ENCODE measurements at places on chromosomes 1 and 21.
A peak's percentile ranks its signal among the peaks of the same experiment; 100 is the strongest.

DNA sequence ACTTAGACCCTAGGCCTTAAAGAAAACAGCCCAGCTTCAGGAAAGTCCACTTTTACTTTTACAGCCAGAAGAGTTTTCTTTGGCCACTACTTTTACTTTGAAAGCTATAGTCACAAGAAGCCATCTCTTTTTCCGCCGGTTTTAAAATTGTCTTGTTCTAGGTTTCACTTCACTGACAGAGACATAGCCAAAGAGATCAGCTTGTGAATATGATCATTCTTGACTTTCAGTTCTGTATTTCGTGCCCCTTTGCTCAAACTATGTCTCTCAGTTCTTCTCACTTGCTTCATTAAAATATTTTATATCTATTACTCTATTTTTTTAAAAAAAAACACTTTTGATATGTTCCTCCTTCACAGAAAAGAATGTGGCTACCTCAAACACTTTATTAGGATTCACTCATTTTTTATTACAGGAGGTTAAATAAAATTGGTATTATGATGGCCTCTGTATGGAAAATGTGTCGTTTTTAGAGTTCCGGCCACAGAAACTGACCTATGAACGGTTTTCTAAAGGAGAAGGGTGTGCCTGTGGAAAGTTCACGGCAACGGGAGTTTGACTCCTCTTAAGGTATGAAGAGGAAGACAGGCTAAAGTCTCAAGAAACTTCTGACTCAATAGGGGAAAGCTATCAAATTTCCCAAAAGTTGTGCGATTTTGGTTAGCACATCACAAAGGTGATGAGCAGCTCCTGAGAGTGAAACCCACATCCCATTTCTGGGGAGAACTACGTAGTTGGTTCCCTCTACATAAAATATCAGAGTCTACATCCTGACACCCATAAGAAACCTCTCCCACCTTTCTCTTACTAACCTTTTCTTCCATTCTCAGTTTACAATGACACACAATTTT, 1.2 kb downstream of the MCOLN2 start:
- no peak for DNase-seq

DNA sequence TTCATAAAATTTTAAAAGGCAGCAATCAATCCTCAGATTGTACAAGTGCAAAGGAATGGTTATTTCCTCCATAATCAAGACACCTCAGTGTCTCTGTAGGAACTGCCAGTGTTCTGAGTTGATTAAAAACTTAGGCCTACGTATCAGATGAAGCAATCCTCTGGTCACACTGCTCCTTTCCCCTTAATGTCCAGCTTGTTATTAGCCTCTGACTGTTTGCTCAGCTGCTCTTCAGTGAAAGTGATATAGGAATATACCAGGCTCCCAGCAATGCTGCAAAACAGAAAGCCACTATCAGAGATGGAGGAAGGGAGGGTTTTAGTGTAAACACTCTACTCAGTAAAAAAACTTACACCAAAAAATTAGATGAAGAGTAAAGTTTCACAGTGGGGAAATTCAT, 49.8 kb downstream of the SLC35D1 start:
- DNase-seq, result no peak

DNA sequence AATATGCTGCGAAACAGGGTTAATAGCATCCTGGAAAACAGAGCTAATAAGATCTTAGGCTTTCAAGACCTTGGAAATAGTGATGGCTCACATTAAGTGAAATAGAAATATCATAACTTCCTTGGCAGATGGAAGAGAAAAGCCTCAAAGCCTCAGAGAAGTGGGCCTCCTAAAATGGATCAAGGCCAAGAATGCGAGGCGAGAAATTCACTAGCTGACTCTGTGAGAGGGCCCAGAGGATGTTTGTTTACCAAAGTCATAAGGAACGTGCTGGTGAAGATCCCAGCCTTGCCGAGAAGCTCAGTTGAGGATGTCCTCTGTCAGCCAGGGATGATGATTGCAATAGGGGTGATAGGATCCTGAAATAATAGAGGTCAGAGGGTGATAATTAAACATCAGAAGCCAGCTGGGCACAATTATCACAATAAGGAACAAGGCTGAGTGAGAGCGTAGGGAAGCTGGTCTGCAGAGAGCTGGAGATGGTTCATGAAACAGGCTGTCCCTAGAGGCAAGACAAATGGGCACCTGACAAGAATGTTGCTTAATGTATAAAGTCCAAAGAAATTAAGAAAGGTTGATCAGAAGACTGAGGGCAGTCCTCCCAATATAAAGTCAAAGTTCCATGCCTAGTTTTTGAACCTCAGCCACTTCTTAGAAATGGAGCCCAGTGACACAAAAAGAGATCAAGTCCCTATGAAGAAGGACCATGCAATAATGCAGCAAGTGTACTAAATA, 101.7 kb upstream of the COG2 start:
- DNase-seq, result no peak

- DNase-seq, result no peak
Measured at GRCh38 chr1:55313903-55314302, 98.7 kb upstream of the USP24 start.

DNA sequence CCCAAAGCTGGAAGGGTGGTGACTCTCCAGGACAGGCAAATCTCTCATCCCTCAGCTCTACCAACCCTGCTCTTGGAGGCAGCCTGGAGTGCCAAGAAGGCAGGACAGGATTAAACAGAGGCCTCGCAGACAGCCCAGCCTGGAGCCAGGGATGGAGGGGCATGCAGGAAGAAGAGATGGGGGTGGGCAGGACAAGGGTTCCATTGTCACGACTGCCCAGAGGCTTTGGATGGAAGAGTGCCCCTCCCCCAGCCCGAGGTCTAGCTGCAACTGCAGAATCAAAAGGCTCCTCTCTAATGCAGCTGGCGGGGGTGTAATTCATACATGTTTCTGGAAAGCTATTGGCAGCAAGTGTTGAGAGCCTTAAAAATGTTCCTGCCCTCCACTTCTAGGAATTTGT, 8.8 kb downstream of the RAB7B start:
- DNase-seq, result no peak

DNA sequence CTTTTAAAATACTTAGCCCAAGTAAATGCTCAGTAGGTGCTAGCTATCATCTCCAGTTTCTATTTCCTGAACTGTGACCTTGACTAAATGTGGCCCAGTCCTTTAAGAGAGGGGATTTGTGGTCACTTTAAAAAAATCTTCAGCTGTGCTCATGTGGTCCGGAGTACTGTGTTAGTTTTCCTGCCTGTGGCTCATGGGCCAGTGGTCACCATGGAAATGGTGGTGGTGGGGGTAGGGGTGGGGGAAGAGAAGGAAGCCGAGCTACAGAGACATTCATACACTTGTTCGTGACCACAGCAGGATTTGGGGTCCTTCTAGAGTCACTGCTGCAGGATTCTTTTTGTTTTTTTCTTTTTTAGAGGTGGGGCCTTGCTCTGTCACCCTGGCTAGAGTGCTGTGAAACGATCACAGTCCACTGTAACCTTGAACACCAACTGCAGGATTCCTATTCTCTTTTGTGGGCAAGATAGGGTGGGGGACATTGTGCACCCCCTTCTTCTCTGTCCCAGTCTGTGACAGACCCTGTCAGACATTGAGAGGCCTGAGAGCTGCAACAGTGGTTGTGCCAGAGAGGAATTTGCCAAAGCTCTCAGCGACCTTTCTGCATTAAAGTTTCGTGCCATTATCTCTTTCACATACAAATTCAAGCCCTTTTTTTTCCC, 25.8 kb downstream of the KIF26B start:
- no peak for DNase-seq

DNA sequence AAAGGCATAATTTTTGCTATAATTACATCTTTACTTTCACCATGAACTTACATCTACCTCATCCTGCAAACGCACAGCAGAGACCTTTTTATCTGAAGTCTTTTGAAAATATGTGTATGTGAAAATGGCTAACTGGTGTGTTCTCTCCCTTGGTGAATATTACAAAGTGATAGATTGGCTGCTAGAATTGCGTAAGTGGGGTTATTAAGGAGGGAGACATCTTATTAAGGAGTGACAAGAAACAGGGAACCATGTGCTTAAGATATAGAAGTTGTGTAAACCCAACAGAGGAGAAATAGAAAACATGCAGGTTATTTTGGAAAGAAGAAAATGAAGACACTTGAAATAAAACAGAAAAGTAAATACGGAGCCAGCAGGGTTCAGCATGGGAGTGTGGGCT, 7.8 kb downstream of the KCNJ15 start:
- DNase-seq, result no peak

GRCh38 chr1:22129501-22130117, 13.3 kb downstream of the WNT4 start:
- no peak for DNase-seq

- DNase-seq, result no peak
Measured at GRCh38 chr1:86352086-86352485, 44.0 kb downstream of the ODF2L start.

DNA sequence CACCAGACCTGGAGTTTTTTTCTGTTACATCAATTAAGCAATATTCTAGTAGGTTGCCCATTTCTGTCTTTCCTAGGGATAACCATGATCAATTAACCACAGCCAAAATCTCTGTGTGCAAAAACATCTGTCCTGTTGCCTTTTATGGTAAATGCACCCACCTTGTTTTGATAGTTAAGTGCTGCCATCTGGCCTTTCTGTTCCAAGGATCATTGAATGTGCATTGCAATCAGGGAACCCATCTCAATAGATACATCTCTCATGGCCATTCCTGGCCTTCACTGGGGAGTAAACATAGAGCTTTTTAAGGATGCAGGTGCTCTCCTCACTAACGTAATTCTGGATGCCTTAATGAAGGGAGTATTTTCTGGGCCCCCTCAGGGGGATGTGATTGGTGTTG, 111.8 kb upstream of the KIAA1614 start:
- DNase-seq, result no peak

- peak; percentile 27 for DNase-seq
Measured at GRCh38 chr1:202861420-202862132, 27.4 kb downstream of the RABIF start.

DNA sequence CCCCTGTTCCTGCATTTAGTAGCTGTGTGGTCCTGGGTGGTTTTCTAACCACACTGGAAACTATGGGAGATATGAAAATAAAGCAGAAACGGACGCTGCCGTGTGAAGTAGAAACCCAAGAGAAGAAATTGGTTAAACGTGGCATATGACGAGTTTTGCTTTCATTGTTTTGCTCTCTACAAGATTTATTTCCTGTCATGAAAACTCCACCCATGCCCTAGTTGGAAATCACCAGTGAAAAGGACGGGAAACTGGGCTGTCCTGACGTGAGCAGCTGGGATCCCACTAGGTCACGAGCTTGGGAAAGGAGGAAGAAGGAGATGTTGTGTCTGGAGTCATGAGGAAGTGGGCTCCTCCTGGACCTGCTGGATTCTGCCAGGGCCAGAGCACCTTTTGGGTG, 120.8 kb upstream of the GADD45A start:
- DNase-seq, result no peak

DNA sequence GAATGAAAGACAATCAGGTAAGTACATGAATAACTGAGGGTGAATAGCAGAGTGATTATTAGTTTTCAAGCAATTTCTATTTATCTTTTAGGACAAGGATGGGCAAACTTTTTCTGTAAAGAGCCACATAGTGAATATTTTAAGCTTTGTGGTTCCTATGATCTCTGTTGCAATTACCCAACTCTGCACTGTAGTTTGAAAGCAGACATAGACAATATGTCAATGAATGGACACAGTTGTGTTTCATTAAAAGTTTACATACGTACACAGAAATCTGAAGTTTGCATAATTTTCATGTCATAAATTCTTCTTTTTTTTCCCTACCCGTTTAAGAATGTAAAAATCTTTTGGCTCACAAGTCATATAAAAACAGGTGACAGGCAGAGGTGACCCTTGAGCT, 71.4 kb downstream of the ZNF281 start:
- DNase-seq, result no peak
